Activated CD4-positive, alpha-beta T cell treated with anti-CD3 and anti-CD28 coated beads for 24 hours (primary cell): ENCODE measurements at places on chromosomes 2 and 18.

DNA sequence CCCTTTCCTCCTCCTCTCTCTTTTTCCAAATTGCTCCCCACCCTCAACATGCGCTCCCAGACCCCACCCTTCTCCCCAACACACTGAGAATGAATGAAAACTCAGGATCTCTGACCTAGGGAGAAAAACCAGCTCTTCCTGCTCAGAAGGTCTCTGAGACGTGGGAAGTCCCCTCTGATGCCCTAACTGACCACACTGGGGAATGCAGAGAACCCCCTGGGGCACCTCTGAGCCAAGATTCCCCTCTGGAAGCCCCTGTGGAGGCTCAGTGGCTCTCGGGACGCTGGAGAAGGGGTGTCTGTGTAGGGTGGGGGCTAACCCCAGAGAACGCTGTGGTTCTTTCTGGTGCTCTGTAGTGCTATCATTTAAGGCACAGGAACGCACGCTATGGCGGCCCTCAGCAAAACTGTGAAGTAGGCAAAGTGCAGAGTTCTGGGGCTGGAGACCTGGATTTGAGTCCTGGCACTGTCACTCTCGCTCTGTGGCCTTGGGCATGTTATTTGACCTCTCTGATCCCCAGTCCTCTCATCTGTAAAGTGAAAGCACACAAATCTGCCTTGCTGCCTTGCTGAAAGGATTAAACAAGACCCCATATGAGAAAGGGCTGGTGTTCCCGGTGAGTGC is 17.1 kb downstream of the ATOH8 start:
- DNase-seq = no peak

- no peak for DNase-seq
Observed at GRCh38 chr18:32093523-32093922, 1.8 kb downstream of the RNF138 start.

GRCh38 chr2:48514348-48515003 is 15.5 kb upstream of the STON1 start:
- DNase-seq = no peak

GRCh38 chr2:146262606-146263005 is 1582.2 kb upstream of the ACVR2A start:
- DNase-seq = no peak

GRCh38 chr2:207510148-207510547 is 19.6 kb upstream of the CREB1 start:
- DNase-seq = no peak

DNA sequence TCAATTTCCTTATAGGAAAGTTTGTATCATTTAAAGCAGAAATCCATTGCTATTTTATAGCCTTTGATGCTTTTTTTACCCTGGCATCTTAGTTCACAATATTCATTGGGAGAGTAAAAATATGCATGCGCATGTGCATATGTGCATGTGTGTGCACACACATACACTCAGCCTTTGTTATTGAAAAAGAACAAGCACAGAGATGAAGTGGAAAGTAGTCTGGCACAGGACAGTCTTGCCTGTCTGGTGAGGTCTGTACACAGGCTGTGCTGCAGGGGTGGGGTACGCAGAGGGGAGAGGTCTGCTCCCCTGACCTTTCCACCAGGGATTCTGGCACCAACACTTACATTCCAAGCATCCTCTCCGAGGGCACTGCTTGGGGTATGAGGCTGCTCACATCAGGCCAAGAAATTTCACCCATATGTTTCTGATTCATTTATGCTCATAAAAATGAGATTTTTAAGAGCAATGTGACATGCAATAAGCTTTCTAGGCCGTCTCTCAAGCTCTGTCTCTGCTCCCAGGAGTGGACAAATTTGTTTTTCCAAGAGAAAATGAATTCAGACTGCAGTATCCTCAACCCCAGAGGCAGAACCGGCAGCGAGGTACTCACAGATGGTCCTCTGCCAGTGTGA is 237.2 kb downstream of the INSIG2 start:
- no peak for DNase-seq

DNA sequence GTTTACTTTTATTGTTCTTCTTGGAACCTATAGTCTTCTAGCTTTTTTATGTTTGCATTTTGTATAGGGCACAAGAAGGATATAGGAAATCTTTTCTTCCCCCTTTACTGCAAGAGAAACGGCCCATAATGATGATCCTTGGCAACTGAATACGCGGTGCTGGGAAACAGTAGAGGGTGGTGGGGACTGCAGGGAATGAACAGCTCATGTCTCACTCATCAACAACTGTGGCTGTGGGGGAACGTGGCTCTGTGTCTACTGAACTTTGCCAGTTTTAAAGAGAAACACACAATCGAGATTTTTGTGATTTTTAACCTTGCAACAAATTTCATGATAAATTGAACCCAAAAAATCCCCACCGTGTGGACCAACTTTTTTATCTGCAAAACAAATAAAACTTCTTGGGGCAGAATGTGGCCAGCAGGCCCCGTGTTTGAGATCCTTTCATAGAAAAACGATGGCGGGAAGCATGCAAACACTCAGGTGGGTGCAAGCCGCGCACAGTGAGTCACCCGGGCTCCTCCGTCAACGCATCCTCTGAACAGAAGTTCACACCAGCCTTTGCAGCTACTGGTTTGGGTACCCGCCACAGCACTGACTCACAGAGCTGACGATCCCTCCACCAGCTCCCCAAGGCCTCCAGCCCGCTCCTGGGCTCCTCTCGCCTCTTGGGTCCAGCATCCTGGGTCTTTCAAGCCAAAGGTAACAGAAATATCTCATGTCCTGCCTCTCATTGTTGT is 149.3 kb downstream of the COL6A3 start:
- no peak for DNase-seq

- DNase-seq = no peak
Observed at GRCh38 chr2:101012706-101013181, 10.7 kb downstream of the RPL31 start.

GRCh38 chr18:42813570-42813969 is 301.9 kb downstream of the RIT2 start:
- DNase-seq = no peak

GRCh38 chr2:49959961-49960553 is 805.7 kb upstream of the FSHR start:
- no peak for DNase-seq

DNA sequence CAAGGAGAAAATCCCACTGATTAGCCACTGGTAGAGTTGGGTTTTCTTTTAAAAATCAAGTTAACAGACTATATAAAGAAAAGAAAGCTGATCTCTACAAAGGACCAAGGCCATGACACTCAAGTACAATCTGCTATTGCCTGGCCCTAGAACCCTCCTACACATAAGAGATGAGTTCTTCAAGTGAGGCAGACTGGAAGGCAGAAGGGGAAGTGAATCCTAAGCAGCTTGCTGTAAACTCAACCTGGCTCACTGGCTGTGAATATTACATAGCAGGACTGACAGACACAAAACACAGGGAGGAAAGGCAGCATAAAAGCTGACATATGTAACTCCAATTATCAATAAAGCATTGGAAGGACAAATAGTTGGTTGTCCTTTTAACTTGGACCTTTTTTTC is 65.4 kb downstream of the TRIP12 start:
- DNase-seq = no peak

GRCh38 chr2:24237313-24237712 is 62.5 kb downstream of the FAM228A start:
- no peak for DNase-seq

DNA sequence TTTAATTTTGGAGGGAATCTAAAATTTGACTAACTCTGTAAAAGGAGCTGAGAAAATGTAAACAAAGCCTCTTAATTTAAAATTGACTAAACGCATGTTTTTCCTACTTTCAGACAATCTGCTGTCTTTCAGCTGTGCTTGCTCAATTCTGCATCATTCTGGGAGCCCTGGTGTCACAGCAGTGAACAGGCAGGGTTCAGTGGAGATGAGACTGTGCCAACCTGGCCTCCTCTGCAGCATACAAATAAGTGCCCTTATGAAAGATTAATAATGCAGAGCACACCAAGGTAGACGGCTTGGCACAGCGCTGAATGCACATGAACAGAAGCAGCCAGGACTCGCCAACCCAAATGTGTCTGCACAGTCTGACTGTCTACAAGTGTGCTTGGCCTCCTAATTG is 222.0 kb upstream of the CHAC2 start:
- DNase-seq = no peak

DNA sequence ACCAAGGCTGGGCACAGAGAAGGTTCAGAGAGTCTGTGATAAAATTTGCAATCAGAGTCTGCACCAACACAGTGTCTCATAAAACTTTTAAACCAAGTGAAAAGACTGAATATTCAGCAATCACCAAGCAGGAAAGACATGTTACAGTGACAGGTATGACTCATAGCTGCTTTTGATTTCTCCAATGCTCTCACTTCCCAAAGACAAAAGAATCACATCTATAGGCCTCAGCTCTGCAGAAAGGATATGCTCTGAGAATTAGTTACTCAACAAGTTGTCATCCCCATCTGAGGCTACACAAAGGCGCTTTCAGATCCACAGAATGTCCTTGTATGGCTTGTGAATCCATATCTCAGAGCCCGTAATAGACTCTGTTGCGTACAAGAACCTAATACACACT is 92.5 kb downstream of the KCNF1 start:
- no peak for DNase-seq

DNA sequence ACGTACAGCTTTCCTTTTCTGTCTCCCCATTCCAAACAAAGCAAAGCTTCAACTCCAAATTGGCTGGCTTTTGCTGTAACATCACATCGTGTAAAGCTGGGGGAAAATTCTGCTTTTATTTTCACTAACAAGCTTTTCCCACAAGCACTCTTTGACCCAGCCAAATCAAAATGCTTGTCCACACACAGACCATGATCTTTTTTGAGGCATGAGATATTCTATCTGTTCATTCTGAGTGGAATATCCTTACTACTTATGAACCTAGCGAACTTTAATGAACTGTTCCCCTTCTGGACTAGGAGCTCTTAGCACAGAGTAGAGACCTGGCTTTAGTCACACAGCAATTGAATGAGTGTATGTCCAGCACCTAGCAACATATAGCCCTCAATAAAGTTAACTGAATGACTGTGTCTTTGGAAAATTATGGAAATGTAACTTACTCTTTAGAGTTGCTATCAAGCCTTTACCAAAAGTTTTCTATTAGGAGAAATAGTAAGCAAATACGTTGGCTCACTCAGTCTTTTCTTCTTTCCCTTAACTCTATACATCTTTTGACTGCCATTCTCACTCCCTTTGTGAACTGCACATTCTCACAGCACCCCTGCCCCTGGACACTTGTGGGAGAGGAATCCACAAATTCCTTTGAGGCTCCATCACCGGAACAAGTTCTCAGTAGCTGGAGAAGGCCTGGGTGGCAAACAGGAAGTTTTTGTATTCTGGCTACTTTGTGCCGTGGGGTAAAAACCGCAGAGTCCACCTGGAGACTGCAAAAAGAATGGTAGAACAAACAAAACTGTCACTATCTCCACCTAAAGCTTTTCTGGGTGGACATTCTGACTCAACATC is 1.3 kb upstream of the UBE2E3 start:
- no peak for DNase-seq

- no peak for DNase-seq
Observed at GRCh38 chr2:111100087-111100764, 20.5 kb upstream of the BCL2L11 start.

- DNase-seq = no peak
Observed at GRCh38 chr2:186181625-186182024, 304.4 kb upstream of the ZC3H15 start.

GRCh38 chr18:78769502-78770105 is 210.0 kb upstream of the SALL3 start:
- no peak for DNase-seq

DNA sequence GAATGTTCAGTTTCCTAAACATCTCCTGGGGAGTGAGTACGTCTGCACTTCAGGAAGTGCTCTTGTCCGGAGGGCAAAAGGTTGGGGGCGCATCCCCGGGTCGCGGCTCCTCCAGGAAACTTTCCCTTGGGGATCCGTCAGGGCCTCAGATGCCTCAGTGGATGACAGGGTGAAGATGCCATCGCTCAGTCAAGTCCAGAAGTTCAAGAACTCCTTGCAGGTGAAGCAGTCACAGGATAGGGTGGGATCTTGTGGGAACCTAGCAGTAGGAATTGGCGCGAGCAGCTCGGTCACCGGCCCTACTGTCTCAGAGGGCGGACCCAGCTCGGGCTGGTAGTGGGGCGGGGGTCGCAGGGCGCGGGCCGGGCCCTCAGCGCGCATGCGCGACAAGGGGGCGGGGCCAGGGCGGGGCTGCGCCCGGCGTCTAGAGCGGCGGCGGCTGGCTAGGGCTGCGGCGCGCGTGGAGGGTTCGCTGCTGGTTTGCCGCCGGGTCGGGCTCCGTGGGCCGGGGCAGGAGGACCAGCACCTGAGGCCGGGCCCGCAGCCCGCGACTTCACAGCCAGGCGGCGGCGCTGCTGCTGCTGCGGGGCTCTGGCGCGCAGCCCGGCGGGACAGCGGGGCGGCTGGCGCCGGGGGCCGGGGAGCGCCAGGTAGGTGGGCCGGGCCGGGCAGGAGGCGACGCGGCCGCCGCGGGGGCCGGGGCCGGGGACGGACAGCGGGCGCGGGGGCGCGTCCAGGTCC is at the start of gene INPP4A:
TSS of gene INPP4A (plus strand) at position 423 of the 741 bp plus-strand sequence. CDS start 75,191 bp downstream, outside the sequence.
- DNase-seq = peak; percentile 58

DNA sequence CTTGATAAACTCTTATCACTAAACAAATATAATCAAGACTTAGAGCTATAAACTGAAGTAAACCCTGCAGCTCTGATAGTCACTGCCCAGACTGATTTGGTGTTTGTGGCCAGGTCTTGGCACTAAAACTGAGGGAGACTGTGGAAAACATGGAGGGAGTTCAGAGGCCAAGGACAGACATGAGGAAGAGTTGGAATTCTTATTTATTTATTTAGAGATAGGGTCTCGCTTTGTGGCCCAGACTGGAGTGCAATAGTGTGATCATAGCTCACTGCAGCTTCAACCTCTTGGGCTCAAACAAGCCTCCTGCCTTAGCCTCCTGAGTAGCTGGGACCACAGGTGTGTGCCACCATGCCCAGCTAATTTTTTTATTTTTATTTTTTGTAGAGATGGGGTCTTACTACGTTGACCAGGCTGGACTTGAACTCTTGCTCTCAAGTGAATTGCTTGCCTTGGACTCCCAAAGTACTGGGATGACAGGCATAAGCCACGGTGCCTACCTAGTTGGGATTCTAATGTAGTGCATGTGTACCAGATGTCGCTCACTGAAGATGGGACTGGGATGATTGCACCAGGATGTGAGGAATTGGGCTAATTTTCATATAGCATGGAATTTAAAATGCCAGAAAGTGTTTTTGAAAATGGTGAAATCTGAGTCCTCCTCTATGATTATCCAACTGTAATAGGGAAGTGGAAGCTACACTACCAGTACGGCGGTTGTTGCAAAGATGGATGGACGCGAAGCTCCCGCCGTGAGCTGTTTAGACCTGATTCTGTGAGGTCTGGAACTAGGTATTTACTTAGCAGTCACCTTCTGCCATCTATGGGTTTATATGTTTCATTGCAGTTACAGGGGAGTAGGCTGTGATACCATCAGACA is 52.7 kb upstream of the CTLA4 start:
- peak; percentile 40 for DNase-seq
